ENCODE measurements at places on chromosomes 4 and X. TPM values are rescaled to one million over a fixed set of nuclear protein-coding genes. Genes with fewer than 3 reads are reported as not detected.

DNA sequence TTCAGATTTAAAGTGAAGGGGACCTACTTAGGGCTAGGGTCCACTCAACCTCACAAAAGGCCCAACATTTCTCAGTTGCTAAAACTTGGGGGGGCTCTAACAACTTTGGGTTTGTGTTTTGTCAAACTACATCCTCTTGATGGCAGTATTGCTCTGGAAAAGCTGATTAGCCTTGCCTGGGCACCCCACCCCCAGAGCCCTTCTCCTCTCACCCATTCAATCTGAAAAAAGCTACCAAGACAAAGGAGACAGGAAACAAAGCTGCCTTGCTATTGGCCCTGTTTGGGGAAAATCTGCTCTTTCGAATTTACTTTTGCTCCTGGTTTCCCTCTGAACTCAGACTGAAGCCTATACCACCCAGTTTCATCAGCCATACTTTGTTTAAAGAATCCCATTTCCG lies 195.2 kb upstream of the STK26 start:
- H3K36me3 ChIP-seq: no peaks in the 10 kb centered on the region
- H3K27me3 ChIP-seq: no peaks in the 10 kb centered on the region
- no peak overlapping the region for H3K27ac ChIP-seq
- DNase-seq: no peak
- H3K4me1 ChIP-seq: no peaks in the 10 kb centered on the region

ENPEP gene
- total RNA-seq: 4.4 TPM

NEIL3 gene
- 0.40 TPM for total RNA-seq

TEX13B gene
- not detected for total RNA-seq

DNA sequence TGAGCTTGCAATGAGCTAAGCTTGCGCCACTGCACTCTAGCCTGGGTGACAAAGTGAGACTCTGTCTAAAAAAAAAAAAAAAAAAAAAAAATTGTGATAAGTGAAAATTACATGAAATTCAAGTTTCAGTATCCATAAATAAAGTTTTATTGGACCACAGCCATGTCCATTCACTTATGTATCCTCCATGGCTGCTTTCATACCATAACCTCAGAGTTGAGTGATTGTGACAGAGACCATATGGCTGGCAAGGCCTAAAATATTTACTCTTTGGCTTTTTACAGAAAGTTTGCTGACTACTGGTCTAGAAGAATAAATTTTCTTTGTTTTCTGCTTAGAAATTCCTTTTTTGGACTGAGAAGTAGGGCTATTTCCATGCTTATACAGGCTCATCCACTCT lies 11.8 kb upstream of the SHISA3 start:
- H3K4me3 ChIP-seq: no peak overlapping the region
- DNase-seq: no peak
- H3K27ac ChIP-seq: no peak overlapping the region

DNA sequence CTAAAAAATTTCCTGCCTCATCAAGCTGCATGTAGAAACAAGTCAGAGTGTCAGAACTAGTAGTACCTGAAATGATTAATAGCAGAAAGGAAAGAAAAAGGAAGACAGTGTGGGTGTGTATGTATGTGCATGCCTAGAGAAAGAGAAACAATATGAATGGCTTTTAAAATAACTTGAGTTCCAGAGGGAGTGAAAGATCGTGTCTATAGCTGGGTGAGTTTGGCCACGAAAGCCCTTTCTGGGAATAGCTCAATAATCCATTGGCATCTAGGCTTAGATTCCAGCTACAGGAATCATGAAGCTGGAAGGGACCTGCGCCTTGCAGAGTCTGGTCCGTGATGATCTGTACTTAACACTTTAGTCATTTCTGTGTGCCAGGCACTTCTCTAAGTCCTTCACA lies 195.6 kb downstream of the RAPGEF2 start:
- no peak overlapping the region for H3K27ac ChIP-seq
- no peak overlapping the region for H3K4me3 ChIP-seq
- H3K27me3 ChIP-seq: no peaks in the 10 kb centered on the region
- H3K4me1 ChIP-seq: no peaks in the 10 kb centered on the region
- no peaks in the 10 kb centered on the region for H3K36me3 ChIP-seq

DNA sequence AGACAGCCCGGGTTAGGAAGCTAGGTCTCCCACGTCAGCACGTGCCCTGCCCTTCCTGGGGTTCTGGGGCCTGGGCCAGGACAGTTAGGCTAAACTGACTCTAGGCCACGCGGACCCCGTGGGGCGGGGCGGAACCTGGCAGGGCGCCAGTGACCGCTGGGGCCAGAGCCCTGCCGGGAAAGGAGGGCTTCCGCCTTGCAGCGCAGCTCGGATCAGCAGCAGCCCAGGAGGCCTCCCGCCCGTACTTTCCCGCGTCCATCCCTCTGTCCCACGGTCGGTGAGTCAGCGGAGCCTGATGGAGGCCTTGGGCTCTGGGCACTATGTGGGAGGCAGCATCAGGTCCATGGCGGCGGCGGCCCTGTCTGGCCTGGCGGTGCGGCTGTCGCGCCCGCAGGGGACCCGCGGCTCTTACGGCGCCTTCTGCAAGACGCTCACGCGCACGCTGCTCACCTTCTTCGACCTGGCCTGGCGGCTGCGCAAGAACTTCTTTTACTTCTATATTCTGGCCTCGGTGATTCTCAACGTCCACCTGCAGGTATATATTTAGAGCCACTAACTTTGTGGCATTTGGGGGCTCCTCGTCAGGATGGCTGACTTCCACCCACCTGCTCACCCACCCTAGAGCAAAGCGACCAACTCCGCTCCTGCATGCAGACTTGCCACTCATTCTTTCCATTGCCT lies at the start of gene SMIM10:
Gene SMIM10 (plus strand): TSS at position 191 of the 681 bp plus-strand sequence. CDS start 105 bp downstream, at position 296.
- no peaks in the 10 kb centered on the region for H3K36me3 ChIP-seq
- peak within 1 kb of the TSS; percentile 56 for H3K27ac ChIP-seq
- H3K4me3 ChIP-seq: peak within 1 kb of the TSS; percentile 50
- DNase-seq: peak; percentile 76
- no peaks in the 10 kb centered on the region for H3K4me1 ChIP-seq

GRCh38 chr4:62193761-62194160 lies 993.6 kb downstream of the ADGRL3 start:
- no peak overlapping the region for H3K4me3 ChIP-seq
- H3K4me1 ChIP-seq: no peaks in the 10 kb centered on the region
- no peaks in the 10 kb centered on the region for H3K27me3 ChIP-seq
- no peak for DNase-seq

DNA sequence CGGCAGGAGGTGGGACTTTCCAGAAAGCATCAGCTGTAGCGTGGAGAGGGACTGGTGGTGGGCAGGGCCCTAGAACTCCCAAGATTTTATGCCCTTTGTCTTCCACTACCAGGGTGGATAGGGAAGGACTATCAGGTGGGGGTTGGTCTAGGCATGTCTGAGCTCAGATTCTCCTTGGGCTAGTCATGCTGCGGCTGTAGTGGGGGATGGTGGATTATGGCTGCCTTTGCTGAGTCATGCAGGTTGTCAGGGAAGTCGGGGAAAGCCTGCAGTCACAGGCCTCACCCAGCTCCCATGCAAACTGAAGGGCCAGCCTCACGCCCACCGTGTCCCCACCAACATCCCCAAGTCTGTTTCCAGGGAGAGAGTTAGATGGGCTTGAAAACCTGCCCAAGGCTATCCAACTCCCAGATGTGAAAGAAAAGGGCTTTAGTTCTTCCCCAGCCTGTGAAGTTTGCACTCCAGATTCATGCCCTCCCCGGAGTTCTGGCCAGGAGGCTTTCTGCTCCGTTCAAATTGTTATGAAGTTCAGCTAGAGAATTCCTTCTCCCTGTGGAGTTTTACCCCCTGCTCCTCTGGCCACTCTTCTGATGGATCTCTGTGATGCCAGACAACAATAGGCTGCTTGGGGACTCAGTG lies 13.4 kb upstream of the MEPE start:
- DNase-seq: no peak
- no peak overlapping the region for H3K4me3 ChIP-seq
- H3K27me3 ChIP-seq: no peaks in the 10 kb centered on the region
- H3K36me3 ChIP-seq: no peaks in the 10 kb centered on the region

KIAA0232 gene
- total RNA-seq: 26.2 TPM

BRS3 gene
- not detected for total RNA-seq

DMP1 gene
- not detected for total RNA-seq

GRCh38 chr4:100849319-100849718 lies 331.5 kb upstream of the EMCN start:
- no peaks in the 10 kb centered on the region for H3K4me1 ChIP-seq
- H3K27ac ChIP-seq: no peak overlapping the region
- no peak overlapping the region for H3K4me3 ChIP-seq
- no peak for DNase-seq
- H3K36me3 ChIP-seq: no peaks in the 10 kb centered on the region

DNA sequence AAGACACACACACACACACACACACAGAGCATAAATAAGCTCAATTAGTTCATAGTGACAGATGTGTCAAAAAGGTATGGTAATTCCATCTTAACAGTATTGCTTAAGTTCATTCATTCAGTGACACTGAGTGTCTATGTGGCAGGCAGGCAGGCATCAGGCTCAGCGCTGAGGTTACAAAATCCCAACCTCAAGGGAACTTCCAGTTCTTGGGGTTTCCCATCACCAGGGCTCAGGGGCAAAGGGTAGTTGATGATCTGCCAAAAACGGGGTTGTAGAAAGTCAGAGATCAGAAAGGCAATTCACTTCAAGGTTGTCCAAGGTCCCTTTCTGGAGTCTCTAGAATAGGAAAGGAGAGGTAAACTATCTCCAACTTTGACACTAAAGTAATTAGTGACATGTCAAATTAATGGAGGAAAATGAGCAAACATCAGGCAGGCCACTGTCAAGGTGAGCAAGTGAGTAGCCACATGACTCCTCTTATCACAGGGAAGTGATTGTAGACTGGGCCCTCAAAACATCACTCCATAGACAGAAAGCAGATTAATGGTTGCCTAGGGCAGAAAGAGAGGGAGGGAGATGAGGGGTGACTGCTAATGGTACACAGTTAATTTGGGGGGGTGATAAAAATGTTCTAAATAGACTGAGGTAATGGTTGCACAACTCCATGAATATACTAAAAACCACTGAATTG lies 41.8 kb downstream of the GPC4 start:
- H3K36me3 ChIP-seq: no peaks in the 10 kb centered on the region
- no peak overlapping the region for H3K4me3 ChIP-seq
- no peak for DNase-seq
- no peaks in the 10 kb centered on the region for H3K27me3 ChIP-seq
- H3K27ac ChIP-seq: no peak overlapping the region
- H3K4me1 ChIP-seq: no peaks in the 10 kb centered on the region

SMR3B gene
- total RNA-seq: 0.47 TPM

DNA sequence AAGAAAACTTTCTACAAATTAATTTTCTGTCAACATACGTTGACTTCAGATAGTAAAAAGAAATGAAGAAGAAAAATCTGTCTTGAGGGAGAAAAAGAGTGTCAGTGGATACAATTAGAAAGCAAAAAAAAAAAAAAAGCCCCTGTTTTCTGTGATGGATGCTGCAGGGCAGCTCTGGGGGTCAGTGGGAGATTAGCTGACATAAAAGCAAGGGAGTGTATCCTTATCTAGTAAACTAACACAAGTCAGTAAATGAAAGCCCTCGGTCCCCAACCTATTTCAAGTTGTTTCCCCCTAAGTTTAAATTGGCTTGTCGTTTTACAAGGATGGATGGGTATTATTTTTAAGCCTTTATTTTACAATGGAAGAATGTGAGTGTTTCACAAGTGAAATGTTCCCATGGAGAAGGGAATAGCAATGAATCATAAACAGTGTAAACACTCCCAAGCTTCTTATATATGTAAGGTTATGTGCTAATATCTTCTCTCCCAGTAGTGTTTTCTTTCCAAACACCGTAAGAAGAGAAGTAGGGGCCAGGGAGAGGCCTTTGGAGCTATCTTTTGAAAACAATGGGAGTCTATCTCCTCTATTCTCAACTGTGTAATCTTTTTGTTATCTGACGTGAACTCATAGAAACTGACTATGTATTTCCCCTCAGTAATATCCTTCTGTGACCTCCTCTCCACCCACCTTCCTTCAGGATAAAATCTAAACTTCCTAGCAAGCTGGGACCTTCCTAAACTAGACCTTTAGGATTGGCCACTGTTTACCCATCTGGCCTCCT lies 347.7 kb downstream of the FBXO8 start:
- no peak overlapping the region for H3K27ac ChIP-seq
- H3K4me1 ChIP-seq: no peaks in the 10 kb centered on the region
- H3K36me3 ChIP-seq: no peaks in the 10 kb centered on the region
- no peak for DNase-seq
- no peaks in the 10 kb centered on the region for H3K27me3 ChIP-seq
